ENCODE measurements at places on chromosomes 4 and X. TPM values are rescaled to one million over a fixed set of nuclear protein-coding genes. Genes with fewer than 3 reads are reported as not detected.
A peak's percentile ranks its signal among the peaks of the same experiment; 100 is the strongest.

Gene GPR173
- total RNA-seq: 7.6 TPM

Gene IQCM
- not detected for total RNA-seq

Gene PRDM8
- total RNA-seq: 8.3 TPM

Gene UCP1
- not detected for total RNA-seq

Gene SLC25A4
- 28.0 TPM for total RNA-seq

Gene GPC4
- total RNA-seq: 8.0 TPM

DNA sequence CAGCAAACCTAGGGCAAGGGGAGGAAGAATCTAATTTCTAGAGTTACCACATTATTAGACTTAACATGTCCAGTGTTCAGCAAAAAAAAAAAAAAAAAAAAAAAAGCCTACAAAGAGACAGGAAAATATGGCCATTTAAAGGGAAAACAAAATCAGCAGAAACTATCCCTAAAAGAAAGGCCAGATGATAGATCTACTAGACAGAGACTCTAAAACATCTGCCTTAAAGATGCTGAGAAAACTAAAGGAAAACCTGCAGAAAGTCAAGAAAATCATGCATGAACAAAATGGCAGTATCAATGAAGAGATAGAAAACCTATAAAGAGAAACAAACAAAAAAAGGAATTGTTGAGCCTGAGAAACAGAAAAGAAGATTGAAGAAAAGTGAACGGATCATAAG is 43.8 kb downstream of the NELFA start:
- no peak for DNase-seq

DNA sequence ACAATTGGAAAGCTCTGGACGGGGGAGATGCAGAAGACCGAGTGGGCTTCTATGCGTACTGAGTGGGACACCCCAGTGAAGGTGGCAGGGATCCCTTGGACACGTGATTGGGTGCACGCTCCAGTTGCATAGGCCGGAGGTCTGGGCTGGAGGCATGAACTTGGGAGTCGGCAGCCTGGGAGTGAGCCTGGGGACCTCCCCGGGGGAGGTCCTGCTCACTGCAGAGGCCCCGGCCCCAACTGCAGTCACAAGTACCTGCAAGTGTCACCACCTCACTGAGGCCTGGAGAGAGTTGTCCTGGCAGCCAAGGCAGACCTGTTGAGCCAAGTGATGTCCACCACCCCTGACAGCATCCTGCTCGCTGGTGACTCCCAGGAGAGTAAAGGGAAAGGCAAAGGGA is 49.3 kb upstream of the HMX1 start:
- DNase-seq: peak; percentile 20

DNA sequence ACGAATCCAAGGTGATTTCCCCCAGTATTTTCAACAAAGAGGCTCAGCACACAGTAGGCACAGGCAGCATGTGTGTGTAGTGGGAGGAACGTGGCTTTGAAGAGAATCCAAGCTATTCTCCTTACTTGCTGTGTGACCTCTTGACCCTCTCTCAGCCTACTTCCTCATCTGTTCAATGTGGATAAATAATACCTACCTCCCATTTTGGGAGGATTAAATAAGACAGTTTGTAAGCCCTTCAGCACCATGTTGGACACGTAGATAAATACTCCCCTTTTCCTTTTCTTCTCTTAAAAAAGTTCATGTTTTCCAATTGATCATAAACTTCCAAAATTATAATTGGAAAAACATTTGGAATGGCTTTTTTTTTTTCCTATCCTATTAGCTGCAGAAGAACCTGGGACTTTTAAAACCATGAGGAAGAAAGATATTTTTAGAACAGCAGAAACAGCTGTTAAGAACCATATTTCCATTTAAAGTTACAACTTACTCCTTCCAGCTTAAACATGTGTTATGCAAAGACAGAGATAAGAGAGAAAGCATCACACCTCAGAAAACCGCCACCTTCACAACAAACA is 56.1 kb upstream of the TMEM131L start:
- no peak for DNase-seq

DNA sequence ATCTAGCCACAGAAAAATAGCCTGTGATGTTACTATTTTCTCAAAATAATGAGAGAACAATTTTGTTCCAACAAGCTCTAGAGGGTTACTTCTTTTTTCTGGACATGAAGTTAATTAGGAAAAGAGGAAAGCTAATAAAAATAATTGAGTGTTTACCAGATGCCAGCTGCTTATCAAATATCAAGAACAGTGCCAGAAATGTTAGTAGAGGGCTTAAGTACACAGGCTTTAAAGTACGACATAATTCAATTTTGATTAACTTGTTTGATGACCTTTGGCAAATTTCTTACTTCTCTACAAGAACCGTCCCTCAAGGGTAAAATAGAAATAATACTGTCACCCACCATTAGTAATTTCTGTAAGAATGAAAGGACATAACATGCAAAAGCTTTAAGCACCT is 977.0 kb downstream of the FSTL5 start:
- DNase-seq: no peak

- no peak for DNase-seq
Measured at GRCh38 chr4:1626151-1626550, 58.0 kb downstream of the FAM53A start.

DNA sequence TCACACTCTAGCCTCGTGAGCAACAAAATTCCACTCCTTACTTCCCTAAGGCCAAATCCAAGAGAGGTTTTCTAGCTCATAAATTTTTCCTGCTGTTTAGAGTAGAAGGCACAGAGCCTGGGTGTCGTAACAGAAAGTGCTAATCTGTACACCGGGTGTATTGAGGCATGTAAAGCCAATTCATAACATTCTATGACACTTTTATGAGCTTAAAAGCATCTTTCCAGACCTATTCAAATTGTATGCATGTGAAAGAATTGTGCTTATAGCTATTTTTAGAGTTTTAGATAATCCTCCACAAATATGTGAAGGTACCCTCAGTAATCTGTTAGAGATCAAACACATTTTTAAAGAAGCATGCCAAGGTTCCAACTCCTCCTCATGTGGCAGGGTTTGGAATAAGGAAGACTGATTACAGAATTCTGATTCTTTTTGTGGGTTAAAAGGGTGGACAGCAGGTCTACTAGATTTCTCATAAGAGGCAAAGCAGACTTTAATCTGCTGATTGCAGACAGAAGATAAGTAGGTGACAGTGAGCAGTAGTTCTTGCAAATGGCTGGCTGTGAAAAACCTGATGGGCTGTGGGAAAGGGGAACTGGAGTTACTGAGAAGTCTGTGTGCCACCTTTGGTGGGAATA is 25.5 kb upstream of the LRCH2 start:
- no peak for DNase-seq

GRCh38 chrX:87516717-87517121 is 883 bp upstream of the KLHL4 start:
- no peak for DNase-seq

- no peak for DNase-seq
Measured at GRCh38 chr4:181682367-181683047, 560.7 kb upstream of the TENM3 start.

DNA sequence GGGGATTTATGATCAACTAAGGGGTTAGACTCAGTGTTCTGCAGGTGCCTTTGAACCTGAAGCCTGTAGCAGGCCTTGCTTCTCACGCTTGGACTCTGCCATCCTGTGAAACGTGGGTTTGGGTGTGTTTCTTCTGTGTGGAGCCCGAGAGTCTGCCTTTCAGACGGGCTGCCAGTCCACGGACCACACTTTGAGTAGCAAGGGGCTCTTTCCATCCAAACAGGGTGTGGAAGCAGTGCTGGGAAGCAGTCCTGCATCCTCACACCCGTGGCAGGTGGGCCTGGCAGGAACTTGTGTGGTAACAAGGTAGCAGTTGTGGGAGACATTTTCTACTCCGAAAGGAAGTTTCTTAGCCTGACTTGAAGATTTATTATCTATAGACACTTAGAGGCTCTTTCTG is 22.7 kb downstream of the RGS12 start:
- DNase-seq: peak; percentile 31

GRCh38 chrX:129233786-129234185 is 289.5 kb downstream of the SMARCA1 start:
- no peak for DNase-seq

DNA sequence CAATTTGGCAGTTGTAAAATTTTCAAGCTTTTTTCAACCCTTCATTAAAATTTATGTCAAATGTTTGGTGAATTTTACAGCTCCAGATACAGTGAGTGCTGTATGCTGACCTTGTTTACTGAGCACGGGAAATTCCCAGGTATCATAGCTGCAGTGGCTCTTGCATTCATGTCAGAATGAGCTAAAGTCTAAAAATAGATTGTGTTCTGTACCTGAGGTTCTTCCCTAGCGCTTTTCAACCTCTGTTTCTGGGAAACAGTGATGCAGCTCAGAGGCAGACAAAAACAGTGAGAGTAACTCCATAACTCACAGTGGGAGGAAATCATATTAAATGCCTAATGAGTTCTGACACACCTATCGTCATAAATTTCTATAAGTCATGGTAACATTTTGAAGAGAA is 393.8 kb upstream of the GNPDA2 start:
- DNase-seq: no peak

Data from ureter (tissue), 1 donor.